PC-9 (cell line): ENCODE measurements at places on chromosomes 5 and 9. TPM values are rescaled to one million over a fixed set of nuclear protein-coding genes. Genes with fewer than 3 reads are reported as not detected.

DNA sequence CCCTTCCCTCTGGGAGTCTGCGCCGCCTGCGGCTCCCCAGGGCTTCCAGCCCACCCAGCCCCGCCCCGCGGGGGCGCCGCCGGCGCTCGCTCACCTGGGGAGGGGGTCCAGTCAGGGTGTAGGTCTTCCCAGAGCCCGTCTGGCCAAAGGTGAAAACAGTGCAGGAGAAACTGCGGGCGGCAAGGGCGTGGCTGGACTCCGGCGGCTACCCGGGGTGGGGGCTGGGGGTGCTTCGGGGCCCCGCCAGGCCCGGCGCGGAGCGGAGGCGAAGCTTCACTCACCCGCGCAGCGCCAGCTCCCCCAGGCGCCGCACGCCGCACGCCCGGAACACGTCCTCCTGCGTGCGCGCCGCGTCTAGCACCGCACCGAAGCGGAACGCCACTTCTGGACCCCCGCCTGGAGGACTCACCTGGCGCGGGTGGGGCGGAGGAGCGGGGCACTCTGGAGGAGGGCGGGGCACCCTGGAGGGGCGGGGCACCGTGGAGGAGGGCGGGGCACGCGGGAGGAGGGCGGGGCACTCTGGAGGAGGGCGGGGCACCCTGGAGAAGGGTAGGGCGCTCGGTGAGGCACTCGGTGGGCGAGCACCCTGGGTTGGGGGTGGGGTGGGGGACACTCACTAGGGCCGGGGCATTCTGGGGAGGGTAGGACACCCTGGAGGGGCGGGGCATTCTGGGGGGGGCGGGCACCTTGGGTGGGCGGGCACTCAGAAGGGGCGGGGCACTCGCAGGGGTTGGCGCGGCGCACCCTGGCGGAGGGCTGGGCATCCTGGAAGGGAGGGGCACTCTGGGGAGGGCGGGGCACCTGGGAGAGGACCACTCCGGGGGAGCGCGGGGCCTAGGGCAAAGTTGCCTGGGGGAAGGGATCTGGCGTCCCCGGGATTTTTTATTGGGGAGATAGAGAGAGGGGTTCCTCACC lies 814 bp downstream of the KIF12 start:
- DNase-seq, result no peak

The PTGDS gene
- 1.7 and 2.0 TPM in 2 replicates for total RNA-seq

- no peak for DNase-seq
These were observed at the start of gene HTR1A for GRCh38 chr5:63962279-63962678. Gene HTR1A, minus strand, starts transcription at chr5:63962445. Its CDS starts 726 bp downstream, at chr5:63961719.

GRCh38 chr9:109967651-109968642 lies 187.9 kb downstream of the PALM2AKAP2 start:
- DNase-seq, result no peak

GRCh38 chr5:56346741-56347535 lies 113.8 kb upstream of the ANKRD55 start:
- DNase-seq, result peak; percentile 55

The ADGRV1 gene
- total RNA-seq, result 1.0 and 1.2 TPM in 2 replicates

The PAEP gene
- not detected in 2 replicates for total RNA-seq

- no peak for DNase-seq
These were observed 76.2 kb upstream of the ANKRD55 start for GRCh38 chr5:56309262-56309826.

DNA sequence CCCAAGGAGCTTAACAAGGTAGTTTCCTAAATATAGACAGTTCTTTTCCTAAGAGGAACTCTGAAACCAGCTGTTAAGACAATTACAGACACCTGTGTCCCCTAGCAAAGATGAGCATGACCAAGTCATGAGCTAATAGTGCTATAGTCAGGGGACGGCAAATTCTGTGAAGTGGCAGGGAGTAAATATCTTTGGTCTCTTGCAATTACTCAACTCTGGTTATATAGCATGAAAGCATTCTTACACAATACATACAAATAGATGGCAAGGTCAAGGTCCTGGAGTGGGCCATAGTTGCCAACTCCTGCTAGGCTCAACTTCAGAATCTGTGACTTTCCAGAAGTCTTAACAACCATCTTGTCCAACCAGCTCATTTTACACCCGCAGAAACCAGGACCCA lies 103.7 kb downstream of the RFK start:
- no peak for DNase-seq

- DNase-seq, result no peak
These were observed 408.8 kb downstream of the CDH10 start for GRCh38 chr5:24235946-24236345.

- no peak for DNase-seq
These were observed 36.5 kb upstream of the IRX4 start for GRCh38 chr5:1919209-1919566.

- DNase-seq, result no peak
These were observed 63.5 kb upstream of the TBC1D2 start for GRCh38 chr9:98318834-98319478.

The AGXT2 gene
- not detected in 2 replicates for total RNA-seq
